ENCODE measurements at places on chromosomes 3 and 15.

DNA sequence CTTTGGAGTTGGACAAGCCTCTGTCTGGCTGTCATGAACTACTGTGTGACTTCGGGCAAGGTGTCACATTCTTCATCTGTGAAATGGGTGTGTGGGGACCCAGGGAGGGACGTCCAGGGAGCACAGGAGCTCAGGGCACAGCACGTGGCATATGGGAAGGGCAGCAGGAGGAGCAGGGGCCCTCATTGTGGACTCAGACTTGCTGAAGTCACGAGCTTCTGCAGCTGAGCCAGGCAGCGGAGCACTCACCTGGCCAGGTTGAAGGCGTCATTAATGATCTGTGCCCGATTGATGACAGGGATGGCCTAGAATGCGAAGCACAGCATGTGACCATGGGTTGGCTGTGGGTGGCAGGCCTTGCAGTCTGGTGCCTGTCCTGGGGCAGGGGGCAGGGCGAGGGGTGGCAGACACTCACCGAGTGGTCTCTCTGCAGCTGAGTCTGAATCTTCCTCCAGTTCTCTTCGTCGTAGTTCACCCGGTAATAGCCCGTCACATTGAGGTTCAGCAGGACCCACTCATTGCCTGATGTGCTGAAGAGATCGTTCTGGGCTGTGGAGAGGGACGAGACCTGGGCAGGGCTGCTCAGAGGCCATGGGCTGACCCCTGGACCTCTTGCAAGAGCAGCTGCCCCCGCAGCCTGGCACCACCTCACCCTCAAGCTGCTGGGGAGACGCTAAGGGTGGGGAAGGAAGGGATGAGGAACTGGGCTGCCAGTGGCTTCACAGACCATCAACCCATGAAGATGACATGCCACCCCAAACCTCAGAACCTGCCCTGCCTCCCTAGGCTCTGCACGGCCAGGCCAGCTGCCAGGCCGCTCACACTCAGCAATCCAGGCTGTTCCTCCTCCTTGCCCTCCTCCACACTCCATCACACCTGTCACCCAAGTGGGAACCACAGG lies 15.4 kb downstream of the ANPEP start:
- no peak for DNase-seq

GRCh38 chr3:192336286-192336685 lies 391.1 kb downstream of the FGF12 start:
- no peak for DNase-seq

DNA sequence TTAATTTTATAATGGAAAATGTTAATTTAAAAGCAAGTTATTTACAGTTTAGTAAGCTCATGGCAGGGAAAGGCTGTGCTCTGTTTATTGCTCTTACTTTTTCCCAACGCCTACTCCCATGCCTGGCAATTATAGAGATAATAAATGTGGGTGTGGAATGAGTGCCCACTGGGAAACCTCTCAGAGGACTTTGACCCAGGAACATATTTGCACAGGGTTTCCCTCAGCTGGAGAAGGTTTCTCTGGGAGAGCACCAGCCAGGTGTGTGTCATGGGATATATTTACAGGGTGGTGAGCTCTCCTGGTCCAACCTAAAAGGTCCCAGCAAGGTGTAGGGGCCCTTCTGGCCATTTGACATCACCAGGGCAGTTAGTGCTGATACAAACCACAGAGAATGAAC lies 27.9 kb downstream of the ZNF710 start:
- DNase-seq = no peak

GRCh38 chr3:140007911-140008869 lies 73.2 kb downstream of the CLSTN2 start:
- no peak for DNase-seq

DNA sequence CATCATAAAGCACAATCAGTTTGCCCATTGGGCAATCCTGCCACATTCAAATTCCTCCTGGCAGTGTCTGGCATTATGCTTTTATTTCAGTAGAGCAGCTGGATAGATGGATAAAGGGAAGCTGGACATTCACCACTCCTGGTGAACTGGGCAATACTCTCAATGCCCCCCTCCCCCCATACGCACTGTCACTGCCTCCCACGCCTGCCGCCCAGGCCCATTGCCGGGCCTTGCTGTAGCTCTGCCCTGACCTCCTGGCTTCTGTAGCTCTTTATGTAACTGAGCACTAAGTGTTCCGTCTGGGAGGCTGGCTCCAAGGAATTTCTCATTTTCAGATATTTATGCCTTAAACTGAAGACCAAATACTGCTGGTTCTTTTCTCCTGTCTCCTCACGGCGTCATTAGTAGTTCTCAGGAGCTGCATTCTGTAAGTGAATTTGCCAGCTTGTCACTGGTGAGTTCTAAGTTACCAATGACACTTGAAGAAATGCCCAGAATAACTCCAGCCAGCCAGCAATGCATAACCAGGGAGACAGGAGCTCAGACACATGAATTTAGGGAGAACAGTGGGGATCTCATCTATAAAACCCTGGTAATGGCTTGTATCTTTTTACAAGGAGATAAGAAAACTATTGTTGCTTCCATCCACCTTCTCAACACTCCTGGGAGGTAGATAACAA lies 25.5 kb upstream of the RASGRF1 start:
- DNase-seq = no peak

- no peak for DNase-seq
These were observed 252.3 kb upstream of the LRTM1 start for GRCh38 chr3:55180161-55180560.

DNA sequence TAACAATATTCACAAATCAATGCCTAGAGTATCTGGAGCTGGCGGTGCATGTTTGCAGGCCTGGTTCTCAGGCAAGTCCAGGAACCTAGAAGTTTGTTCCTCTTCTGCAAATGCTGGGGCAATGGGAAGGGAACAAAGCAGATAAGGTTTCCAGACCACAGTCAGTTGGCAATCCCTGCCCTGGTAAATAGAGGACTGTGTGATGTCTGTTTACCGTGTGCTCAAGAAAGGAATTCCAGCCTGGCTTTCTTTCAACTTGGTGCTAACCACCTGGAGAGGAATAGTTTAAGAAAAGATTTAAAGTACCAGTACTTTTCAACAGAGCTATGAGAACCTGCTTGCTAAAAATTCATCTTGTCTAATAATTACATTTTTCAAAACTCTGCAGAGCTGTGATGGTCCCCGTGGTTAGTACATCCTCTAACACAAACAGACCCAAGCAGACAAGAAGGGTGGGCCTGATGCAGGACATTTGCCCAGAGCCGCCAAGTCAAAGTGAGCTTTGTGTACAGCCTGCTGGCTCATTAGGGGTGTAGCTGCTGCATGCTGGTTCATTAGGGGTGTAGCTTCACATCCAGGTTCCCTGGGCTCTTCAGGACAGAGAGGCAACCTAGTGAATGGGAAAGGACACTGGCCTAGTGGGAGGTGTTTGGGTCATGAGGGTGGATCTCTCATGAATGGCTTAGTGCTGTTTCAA lies 220.5 kb downstream of the SQOR start:
- DNase-seq = no peak

DNA sequence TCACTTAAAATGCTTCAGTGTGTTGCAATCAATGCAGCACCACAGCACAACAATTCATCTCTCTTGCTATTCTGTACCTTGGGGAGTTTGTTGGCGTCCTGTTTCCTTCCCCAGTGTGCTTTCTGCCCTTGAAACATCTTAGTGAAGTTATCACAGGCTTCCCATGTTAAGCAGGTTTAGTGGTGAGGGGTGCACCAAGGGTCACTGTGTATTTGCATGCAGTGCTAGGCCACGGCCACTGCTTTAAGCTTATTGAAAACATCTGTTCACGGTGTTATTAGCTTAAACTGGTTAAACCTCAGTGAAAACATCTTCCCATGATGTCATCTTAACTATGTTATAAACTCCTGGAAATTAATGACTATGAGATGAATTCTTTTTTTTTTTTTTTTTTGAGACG lies 217.3 kb upstream of the GOLIM4 start:
- no peak for DNase-seq

GRCh38 chr15:88648357-88649214 lies 9.8 kb downstream of the ISG20 start:
- DNase-seq = no peak

DNA sequence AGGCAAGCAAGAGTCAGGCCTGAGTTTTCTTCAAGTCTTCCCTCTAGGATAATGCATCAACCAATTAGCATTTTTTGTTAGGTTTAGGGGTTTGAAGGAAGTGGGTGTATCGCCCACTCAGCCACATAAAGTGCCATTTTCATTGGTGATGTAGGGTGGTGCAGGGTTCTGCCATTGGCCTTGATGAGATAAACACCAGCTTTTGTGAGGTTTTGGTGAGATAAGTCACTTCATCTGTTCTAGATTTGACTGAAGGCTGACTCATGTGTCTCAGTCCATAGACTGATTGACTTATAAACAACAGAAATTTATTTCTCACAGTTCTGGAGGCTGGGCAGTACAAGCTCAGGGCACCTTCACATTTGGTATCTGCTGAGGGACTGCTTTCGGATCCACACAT lies 84.5 kb upstream of the C3orf80 start:
- no peak for DNase-seq

DNA sequence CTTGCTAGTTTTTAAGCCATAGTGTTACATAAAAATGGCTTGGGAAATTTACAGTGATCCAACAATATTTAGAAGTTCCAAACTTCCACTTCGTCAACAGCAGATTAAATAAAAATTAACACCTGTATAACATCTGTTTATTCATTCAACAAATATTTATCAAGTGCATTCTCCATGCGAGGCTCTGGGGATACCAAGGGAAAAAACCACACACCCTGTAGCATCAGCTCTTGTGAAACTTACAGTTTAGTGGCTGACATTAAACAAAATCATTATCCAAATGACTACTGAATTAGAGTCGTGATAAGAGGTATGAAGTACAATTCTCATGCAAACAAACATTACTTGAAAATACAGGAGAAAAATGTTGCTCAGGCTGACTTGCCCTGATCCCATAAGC lies 122.9 kb downstream of the DLG1 start:
- DNase-seq = no peak

GRCh38 chr15:79357566-79357965 lies 46.7 kb downstream of the TMED3 start:
- DNase-seq = no peak

- DNase-seq = no peak
These were observed 189.2 kb upstream of the THRB start for GRCh38 chr3:24683633-24684384.

GRCh38 chr15:88623061-88623460 lies 1.9 kb downstream of the AEN start:
- no peak for DNase-seq

- DNase-seq = no peak
These were observed 12.3 kb upstream of the COL6A6 start for GRCh38 chr3:130504701-130505100.

DNA sequence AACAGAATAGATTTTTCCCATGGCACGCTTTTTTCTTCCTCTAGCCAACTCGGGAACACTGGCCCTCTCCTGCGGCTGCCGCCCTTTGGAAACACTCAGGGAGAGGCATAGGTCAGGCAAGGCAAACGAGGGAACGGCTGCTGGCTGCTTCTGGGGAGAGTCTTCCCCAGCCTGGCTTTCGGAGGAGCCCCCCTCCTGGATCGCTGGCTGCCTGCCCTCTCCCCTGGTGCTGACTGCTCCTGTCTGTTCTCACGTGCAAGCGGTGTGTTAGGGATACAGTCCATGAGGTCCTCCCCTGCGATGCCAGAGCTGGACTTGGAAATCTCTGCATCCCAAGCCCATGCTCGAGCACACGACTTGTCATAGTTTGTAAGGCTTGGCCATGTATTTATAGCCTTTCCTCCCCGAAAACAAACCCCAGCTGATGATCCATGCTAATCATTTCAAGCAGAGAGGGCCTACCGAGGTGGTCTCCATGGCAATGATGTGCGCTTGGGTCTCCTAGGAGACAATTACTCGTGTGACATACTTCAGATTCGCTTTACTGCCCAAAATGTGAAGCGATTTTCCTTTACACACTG lies 315.6 kb upstream of the ATP10A start:
- DNase-seq = no peak

DNA sequence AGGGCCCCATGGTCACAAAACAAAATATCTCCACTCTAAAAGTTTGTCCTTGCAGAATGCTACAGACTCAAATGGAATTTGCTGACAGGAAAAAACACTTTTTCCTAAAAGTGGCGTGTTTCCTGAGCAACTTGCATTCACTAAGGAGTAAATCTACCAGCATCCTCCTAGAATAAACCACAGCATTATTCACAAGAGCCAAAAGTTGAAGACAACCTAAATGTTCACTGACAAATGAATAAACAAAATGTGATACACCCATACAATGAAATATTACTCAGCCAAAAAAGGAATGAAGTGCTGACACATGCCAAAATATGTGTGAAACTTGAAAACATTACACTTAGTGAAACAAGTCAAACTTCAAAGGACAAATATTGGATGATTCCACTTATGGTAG lies 28.9 kb downstream of the ITGB5 start:
- DNase-seq = no peak

- peak; percentile 47 for DNase-seq
These were observed at the start of gene HAPLN3 for GRCh38 chr15:88894819-88895767. HAPLN3 (minus strand) TSS chr15:88895544; CDS start chr15:88887298, 8,246 bp downstream.

GRCh38 chr15:49094923-49095322 lies 48.7 kb upstream of the SECISBP2L start:
- DNase-seq = no peak

Measured in T-cell (primary cell).